ENCODE measurements at places on chromosomes 4 and X.

DNA sequence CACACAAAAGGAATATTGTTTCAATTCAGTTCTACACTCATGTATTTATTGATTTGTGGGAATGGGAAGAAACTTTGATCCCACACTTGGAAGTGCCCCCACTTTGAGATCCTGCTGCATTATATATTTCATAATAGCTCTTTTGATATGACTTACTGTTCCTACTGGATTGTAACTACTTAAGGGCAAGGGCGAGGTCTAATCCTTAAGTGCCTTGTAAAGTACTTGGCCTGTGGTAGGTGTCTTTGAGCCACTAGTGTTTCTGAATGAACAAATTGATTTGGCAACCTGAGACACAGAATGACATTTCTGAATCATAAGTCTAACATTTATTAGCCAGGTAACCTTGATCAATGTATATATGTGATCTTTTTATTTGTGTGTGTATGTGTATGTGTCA is 767.2 kb downstream of the RAB28 start:
- DNase-seq = no peak

- DNase-seq = no peak
Observed at GRCh38 chr4:155288999-155289398, 80.6 kb downstream of the NPY2R start.

DNA sequence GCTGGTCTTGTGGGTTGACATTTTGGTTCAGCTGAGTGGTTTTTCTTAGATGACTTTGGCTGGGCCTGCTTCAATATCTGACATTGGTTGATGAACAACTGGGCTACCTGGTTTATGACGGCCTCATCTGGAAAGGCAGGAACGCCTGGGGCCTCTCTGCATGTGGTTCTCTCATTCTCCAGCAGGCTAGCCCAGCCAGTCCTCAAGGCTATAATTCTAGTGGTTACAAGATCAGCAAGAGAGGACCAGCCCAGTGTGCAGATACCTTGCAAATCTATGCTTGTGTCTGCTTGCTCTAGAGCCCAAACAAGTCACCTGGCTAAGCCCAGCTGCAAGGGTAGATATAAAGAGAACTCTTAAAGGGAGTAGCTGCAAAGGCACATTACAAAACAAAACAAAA is 214.2 kb upstream of the PUDP start:
- no peak for DNase-seq

DNA sequence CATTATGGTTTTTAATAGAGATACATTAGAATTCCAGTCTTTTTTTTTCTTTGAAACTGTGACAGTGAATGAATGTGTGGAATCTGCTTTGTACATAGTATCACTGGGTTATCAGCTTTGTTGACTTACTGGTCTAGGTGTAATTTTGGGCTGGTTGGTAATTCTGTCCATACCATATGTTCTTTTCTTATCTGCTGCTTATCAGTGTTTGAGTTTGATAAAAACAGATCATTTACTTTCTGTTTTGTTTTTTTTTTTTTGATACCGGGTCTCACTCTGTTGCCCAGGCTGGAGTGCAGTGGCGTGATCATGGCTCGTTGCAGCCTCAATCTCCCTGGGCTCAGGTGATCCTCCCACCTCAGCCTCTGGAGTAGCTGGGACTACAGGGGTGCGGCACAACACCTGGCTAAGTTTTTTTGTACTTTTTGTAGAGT is 12.4 kb downstream of the WWC2 start:
- no peak for DNase-seq

DNA sequence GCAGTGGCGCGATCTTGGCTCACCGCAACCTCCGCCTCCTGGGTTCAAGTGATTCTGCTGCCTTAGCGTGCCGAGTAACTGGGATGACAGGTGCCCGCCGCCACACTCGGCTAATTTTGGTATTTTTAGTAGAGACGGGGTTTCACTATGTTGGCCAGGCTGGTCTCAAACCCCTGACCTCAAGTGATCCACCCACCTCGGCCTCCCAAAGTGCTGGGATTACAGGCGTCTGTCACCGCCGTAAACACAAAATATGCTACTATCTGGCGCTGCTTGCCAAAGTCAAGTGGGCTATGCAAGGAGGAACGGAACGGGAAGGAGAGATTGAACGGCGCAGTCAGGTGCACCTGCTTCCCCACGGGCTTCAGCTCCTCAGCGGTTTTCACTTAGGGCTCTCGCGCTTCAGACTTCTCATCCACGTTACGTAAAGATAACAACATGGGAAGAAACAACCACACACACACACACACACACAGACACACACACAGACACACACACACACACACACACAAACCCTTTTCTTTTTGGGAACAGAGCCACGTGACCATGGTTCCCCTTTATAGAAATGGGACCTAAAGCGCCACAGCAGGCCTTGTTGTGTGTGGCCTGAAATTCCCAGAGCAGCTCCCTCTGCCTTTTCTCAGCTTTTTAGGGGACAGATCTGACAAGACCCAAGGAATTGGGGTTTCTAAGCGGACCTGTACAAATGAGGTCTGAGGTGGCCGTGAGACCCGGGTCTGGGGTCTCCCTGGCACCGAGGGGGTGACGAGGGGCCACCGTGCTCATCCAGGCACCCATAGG is 1.5 kb downstream of the P2RY8 start:
- DNase-seq = peak; percentile 62
